Calu3 (cell line): ENCODE measurements at places on chromosomes 2 and 18. TPM values are rescaled to one million over a fixed set of nuclear protein-coding genes. Genes with fewer than 3 reads are reported as not detected.

- DNase-seq = no peak
Measured at GRCh38 chr2:167534443-167534842, 646.2 kb downstream of the XIRP2 start.

- no peak for DNase-seq
Measured at GRCh38 chr2:170313347-170313991, 135.5 kb downstream of the MYO3B start.

- no peak for DNase-seq
Measured at GRCh38 chr2:139916822-139917221, 1136.6 kb upstream of the NXPH2 start.

DNA sequence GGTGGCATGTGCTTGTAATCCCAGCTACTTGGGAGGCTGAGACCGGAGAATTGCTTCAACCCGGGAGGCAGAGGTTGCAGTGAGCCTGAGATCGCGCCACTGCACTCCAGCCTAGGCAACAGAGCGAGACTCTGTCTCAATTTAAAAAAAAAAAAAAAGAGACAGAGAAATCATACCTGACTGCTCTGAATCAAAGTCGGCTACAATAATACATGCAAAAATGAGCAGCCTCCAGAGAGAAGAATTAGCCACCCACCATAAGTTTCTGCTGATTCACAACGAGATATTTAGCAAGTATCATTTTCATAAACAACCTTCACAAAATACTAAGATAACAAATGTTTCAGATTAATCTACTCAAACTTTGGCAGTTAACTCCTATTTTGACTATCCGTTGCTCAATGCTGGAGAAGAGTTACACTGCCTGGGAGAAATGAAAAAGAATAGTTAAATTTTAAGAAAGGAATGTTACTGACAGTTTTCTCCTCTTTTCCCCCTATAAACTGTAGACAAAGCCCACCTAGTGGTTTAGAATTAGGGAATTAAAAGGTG is 1.5 kb downstream of the OSBPL1A start:
- DNase-seq = no peak

DNA sequence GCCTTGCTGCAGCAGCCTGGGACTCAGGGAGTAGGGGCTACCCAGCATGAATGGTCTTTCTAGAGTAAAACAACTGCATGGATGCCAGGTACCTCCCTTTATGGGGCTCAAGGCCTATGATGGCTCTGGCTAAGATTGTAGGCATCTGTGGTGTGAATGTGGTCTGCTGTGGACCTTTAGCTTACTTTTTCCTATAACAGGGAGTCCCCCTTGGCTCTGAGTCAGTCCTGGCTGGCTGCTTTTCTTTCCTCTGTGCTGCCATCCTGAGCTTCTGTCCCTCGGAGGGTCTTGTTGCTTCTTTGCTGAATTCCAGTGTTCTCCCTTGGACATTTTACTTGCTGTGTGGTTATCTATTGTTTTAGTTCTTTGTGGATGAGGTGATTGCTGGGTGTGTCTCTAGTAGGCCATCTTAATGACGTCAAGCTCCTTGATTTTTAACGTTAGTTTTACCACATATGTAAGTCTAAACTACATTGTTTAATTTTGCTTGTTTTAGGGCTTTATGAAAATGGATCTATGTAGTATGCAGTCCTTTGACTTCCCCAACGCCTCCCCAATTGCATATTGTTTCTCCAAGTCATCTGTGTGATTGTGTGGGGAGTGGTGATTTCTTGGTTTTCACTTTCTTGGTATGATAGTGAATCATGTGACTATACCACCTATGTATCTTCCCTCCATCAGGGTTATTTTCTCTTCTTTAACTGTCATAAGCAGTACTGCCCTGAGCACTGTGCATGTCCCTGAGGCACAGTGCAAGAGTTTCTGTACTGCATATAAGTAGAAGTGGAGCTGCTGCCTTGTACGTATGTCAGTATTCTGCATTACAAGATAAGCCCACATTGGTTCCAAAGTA is 92.4 kb downstream of the NCK2 start:
- DNase-seq = no peak

DNA sequence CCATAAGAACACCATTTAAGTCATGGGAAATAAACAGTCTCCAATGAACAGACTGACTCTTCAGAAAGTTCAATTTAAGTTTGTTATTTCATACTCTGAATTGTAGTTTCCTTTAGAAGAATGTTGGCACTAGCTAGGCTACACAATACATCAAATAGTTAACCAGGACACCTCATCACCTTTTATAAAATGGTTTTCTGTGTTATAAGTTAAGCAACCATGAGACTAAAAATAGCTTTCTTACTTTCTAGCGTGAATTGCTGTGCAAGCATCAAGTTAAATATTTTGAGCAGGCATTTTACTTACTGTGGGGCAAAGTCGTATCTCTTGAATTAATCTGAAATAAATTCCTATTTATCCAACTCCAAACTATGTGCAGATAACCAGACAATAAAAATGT is 1092.6 kb upstream of the SLC39A10 start:
- DNase-seq = no peak

DNA sequence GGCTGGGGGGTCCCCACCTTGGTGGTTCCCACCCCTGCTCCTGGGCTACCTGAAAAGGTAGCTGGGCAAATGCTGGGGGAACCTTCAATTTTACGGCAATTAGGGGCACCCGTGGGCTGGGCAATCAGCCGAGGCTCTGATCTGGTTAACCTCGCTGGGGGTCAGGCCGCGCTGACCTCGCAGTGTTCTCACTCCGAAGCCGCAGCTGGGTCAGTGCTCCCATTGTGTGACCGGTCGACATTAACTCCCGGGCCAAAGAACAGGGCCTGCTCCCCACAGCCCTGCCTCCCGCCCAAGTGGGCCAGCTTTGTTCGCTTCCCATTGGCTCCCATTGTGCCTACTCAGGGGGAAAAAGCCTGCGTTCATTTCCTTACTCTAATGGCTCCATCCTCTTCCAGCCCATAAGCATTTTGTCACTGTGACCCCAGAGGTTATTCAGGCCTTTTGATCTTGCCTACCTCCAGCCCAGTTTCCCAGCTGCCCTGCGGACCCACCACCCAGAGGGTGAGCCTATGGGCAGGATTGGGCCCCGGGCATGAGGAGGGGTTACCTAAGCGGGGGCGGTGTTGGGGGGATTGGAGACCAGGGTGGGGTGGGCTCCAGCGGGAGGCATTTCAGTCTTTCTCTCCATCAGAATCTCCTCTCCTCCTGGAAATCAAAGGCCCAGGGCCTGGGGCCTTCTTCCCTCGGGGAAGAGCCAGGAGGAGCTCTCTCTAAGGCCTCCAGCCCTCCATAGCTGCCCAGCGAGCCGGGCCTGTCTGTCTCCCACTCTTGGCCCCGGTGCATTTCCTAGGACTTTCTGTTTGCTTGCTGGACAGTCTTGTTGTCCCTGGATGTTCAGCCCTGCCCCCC is 90.1 kb downstream of the MYCN start:
- no peak for DNase-seq

- no peak for DNase-seq
Measured at GRCh38 chr2:170369894-170370293, 191.9 kb downstream of the MYO3B start.

GALR1 gene
- not detected in 2 replicates for total RNA-seq

ANKRD29 gene
- 6.9 and 7.8 TPM in 2 replicates for total RNA-seq

LIPG gene
- 36.6 and 44.0 TPM in 2 replicates for total RNA-seq
